Stimulated activated effector memory CD8-positive, alpha-beta T cell treated with anti-CD3 and anti-CD28 coated beads, Interleukin-12 subunit alpha, Interleukin-12 subunit beta, amount 100 ng/mL, for 72 hours (primary cell): ENCODE measurements at places on chromosomes 5 and 9.

DNA sequence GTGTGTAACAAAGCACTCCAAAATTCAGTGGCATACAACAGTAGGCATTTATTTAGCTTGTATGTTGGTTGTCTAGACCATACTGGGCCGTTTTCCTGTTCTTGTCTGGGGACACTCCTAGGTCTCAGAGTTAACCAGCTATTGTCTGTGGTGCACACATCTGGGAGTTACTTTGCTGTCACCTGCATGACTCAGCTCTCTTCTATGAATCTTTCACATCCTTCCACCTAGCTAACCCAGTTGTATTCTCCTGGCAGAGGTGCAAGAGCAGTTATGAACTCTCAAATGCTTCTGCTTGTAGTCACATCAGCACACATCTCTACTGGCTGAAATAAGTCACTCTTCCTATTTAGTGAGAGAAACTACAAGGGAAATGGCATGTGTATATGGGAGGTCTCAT lies 138.1 kb downstream of the BAAT start:
- no peak for DNase-seq

- DNase-seq: no peak
Observed at GRCh38 chr9:109328978-109329637, 8.2 kb upstream of the EPB41L4B start.

GRCh38 chr5:5025098-5025773 lies 114.9 kb upstream of the ADAMTS16 start:
- no peak for DNase-seq

- no peak for DNase-seq
Observed at GRCh38 chr5:102795526-102795925, 40.4 kb downstream of the PAM start.

DNA sequence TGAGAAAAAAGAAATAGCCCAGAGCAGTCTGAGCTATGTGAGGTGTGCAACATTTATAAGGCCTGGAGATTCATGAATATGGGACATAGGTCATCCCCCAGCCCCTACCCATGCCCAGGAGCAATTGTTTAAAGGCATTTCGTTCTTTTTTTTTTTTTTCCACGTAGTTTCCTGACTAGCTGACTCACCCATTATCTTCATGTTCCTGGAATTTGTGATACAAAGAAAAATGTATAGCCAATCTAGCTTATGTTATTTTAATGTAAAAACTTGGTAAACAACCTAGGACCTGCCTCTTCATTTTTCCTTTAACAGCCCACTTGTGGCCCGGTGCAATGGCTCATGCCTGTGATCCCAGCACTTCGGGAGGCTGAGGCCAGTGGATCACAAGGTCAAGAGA lies 81.3 kb downstream of the OSTF1 start:
- no peak for DNase-seq

GRCh38 chr5:145829708-145830361 lies 5.3 kb downstream of the PRELID2 start:
- no peak for DNase-seq

- DNase-seq: no peak
Observed at GRCh38 chr9:8332871-8333270, 533.3 kb upstream of the DMAC1 start.

- no peak for DNase-seq
Observed at GRCh38 chr5:88090506-88090905, 178.1 kb downstream of the TMEM161B start.

GRCh38 chr9:130843049-130843908 lies 8.2 kb downstream of the ABL1 start:
- DNase-seq: no peak

- no peak for DNase-seq
Observed at GRCh38 chr9:97761056-97761598, 64.0 kb upstream of the XPA start.

DNA sequence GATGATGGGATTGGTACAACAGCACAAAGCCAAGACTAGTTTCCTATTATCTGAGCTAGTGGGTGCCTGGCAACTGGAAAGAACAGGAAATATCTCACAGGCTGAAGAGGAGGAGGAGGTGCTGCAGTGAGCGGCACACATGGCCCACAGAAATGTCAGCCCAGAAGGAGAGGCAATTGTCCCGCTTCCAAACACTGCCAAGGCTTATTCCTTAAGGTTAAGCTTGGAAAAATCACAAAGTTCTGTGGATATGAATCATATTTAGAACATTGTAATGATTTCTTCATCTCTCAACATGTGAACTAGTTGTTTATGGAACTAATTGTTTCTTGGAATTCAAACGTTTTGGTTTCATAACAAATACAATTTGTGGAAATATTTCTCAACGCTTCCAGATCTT lies 1019.5 kb upstream of the SEMA6A start:
- no peak for DNase-seq

- no peak for DNase-seq
Observed at GRCh38 chr5:167514461-167514860, 777.0 kb upstream of the WWC1 start.

GRCh38 chr9:136550439-136551289 lies 4.8 kb upstream of the NOTCH1 start:
- DNase-seq: no peak

DNA sequence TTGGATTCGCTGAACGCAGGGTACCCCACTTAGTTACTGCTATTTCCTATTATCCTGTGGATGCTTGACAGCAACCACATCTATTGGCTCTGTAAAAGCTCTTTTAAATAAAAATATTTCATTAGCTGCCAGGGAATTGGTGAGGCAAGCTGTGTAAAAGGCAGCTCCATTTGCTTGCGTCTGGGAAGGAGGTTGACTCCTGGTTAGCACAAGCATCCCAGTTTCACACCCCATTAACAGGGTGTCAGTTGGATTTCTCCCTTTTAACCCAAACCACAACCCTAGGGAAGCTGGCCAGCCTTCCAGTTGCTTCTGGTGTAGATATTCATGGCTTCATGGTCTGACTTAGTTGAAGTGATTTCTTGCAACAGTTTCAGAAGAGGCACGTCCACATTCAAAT lies 151.0 kb downstream of the GPBP1 start:
- DNase-seq: no peak

- DNase-seq: no peak
Observed at GRCh38 chr5:167783145-167783817, 508.2 kb upstream of the WWC1 start.

GRCh38 chr5:137858954-137859353 lies 8.7 kb upstream of the MYOT start:
- DNase-seq: no peak

DNA sequence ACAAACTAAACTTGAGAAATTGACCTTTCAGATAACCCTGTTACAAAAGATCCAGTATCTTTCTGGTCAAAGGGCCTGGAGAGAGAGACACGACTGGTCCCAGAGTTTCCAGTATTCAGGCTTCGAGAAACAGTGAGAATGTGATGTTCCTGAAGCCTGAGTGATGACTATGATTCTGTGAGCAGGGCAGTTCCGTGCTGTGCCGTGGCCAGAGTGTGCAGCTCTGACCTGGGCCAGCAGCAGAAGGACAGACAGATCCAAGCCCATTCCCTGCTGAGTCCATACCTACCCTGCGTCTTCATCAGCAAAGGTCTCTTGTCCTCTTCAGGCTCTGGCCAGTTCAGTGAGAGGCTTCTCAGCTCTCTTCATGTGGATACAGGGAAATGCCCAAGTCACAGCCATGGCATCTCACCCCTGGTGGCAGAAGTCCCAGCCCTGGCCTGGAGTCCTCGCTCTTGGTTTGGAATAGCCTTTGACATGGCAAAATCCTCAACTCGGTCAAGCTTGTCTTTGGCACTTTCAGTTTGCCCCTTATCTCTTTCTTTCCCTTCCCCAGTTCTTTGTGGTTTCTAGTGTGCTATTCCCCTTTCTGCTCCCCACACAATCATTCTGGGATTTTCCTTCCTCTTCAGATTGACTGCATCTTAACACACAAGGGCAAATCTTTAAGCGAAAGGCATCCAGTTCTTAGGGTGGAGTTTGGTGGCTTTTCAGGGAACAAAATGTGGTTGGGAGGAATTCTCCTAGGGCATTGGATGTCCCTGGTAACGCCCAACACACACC lies 107.7 kb downstream of the LIFR start:
- DNase-seq: no peak

- no peak for DNase-seq
Observed at GRCh38 chr9:127176631-127177030, 54.2 kb upstream of the ANGPTL2 start.

- DNase-seq: no peak
Observed at GRCh38 chr5:82307451-82307850, 29.3 kb upstream of the RPS23 start.

GRCh38 chr9:16450578-16450977 lies 419.9 kb downstream of the BNC2 start:
- no peak for DNase-seq

DNA sequence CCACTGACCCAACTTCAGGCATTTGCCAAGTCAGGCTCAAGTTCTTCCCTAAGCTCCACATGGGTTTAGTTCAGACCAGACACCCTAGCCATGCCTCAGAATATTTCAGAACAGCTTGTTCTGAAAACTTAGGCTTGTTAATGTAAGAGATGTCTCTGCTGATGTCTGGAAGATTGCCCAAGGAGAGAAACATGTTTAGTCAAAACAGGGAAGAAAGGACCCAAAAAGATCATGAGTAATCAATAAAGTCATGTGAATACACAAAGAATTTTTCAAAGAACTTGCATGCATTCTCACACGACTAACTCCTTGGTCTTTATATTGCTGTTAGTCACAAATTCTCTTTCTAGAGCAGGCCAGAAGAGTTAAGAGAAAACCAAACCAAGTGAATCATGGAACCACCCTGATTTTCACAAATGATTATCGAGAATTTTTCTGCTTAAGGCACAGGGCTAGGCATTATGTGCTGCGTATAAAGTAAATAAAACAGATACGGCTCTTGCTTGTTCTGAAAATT lies 158.1 kb upstream of the HMHB1 start:
- no peak for DNase-seq

DNA sequence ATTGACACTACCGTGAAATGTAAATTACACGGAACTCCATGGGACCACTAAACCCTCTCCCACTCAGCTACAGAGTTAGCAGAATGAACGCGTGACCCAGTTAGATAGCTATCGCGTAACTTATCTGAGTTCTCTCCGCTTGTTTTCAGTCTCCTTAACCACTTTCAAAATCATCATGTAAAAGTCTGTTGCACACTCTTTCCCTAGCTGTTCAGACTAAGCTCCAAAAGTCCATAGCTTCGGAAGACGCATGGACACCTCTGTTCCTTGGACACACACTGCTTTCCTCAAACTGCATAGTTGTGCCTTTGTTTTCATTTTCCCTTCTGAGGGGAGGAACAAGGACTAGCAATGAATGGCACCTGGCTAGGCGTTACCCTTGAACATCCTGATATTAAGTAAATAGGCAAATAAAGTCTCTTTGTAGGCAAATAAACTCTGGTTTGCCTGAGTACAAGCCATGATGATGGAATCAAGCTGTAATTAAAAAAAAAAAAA lies 83.3 kb downstream of the DAPK1 start:
- DNase-seq: no peak

- no peak for DNase-seq
Observed at GRCh38 chr5:113118298-113118697, 141.7 kb downstream of the DCP2 start.

DNA sequence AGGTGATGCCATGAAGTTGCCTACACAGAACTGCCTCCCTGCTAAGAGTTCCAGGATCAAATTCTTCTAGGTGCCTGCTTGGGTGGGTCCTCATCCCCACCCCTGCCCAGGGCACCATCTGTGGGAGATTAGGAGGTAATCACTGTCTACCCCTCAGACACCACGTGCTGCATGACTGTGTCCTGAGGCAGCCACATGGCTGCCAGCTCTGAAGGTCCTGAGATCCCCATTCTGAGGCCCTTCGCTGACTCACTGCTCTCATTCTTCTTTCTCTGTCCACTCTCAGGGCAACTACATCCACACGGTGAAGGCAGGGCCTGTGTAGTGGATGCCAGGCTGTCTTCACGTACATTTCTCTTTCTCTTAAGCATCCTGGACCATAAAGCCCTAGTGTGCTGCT lies 222.9 kb upstream of the ANKRD55 start:
- DNase-seq: no peak

DNA sequence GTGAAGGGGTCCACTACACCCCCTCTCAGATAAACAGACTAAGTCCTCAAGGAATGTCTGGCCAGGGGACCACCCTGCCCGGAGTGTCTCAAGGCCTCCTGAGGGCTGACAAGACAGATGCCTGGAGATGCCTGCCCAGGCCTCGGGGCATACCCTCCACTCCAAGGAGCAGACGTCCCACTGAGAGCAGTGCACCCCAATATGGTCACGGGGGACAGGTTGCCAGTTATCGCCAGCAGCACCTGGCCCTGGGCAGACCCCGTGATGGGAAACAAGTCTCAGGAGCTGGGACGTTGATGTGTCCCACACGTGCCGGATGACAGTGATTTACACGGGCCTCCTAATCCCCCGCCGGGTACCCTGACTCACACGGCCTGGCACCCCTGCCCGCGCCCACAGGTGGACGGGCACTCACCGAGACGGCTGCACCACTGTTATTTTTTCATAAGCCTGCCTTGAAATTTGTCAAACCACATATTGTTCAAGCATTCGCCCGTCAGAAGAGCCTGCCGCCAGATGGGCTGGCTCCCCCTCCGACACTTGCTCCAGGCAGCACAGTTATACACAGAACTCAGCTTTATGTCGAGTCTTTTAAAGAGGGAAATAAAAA lies 43.9 kb downstream of the BARX1 start:
- DNase-seq: no peak

DNA sequence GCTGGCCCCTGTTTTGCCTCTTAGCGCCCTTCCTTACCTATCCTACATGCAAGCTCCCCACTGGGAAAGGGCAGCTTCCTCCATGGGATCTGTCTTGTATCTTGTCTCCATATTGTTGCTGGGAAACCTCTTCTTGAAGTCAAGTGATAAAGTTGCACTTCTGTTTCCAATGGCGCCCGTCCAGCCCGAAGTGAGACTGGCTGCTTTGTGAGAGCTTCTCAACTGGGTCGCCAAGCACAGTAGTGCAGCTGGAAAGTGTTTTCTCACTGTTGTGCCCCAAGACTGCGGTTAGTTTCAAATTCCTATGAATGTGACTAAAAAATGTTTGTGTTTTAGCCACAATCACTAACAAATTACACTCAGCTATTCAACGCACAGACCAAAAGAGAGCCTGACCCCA lies 506.6 kb upstream of the MPDZ start:
- DNase-seq: no peak

GRCh38 chr5:177474002-177474476 lies 605 bp upstream of the DBN1 start:
- no peak for DNase-seq

- no peak for DNase-seq
Observed at GRCh38 chr5:30804739-30805505, 388.6 kb upstream of the CDH6 start.

GRCh38 chr5:36300191-36300926 lies 1.3 kb downstream of the RANBP3L start:
- no peak for DNase-seq
